ENCODE measurements at places on chromosomes 11 and 22. TPM values are rescaled to one million over a fixed set of nuclear protein-coding genes. Genes with fewer than 3 reads are reported as not detected.

The SLC22A6 gene
- total RNA-seq: not detected

The IFT27 gene
- total RNA-seq: 16.2 TPM

The OR4D5 gene
- not detected for total RNA-seq

The ZFTA gene
- 7.3 TPM for total RNA-seq

The TMEM86A gene
- 0.29 TPM for total RNA-seq

The GSTT2B gene
- total RNA-seq: not detected

The OPCML gene
- not detected for total RNA-seq
